Activated CD4-positive, alpha-beta T cell treated with anti-CD3 and anti-CD28 coated beads, Interleukin-2, amount 50 U/mL, for 4 hours (primary cell): ENCODE measurements at places on chromosomes 1 and 21.

DNA sequence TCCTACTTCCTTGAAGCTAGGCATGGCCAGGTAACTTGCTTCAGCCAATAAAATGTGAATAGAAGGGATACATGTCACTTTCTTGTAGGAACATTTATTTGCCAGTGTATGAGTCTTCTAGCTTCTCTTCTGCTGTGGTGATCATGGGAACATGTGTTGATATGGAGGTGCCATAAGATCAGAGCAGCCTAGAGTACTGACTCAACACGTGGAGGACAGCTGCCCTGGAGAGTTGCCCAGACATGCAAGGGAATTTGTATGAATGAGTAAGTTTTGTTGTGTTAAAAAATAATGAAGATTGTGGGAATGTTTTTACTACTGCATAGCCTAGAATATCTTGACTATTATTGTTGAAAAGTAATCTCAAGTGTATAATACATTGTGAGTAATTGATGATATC, 502.3 kb downstream of the NUF2 start:
- no peak for DNase-seq

- peak; percentile 68 for DNase-seq
These were observed 52.4 kb upstream of the GPR157 start for GRCh38 chr1:9181176-9181906.

GRCh38 chr1:230291731-230292620, 134.2 kb downstream of the PGBD5 start:
- DNase-seq = no peak

GRCh38 chr1:33738536-33738935, 125.3 kb upstream of the HMGB4 start:
- no peak for DNase-seq

GRCh38 chr1:171226747-171227370, 21.4 kb upstream of the FMO1 start:
- DNase-seq = no peak

GRCh38 chr1:80594013-80594412, 1206.7 kb upstream of the ADGRL2 start:
- no peak for DNase-seq

GRCh38 chr1:29706936-29707335, 470.6 kb downstream of the PTPRU start:
- no peak for DNase-seq

GRCh38 chr1:6013491-6013890, 21.3 kb upstream of the NPHP4 start:
- no peak for DNase-seq
